ENCODE measurements at places on chromosomes 3 and 15.

GRCh38 chr15:88312941-88313579 lies 56.5 kb upstream of the NTRK3 start:
- no peak for DNase-seq
- no peak overlapping the region for H3K4me3 ChIP-seq
- no peaks in the 10 kb centered on the region for H3K36me3 ChIP-seq

DNA sequence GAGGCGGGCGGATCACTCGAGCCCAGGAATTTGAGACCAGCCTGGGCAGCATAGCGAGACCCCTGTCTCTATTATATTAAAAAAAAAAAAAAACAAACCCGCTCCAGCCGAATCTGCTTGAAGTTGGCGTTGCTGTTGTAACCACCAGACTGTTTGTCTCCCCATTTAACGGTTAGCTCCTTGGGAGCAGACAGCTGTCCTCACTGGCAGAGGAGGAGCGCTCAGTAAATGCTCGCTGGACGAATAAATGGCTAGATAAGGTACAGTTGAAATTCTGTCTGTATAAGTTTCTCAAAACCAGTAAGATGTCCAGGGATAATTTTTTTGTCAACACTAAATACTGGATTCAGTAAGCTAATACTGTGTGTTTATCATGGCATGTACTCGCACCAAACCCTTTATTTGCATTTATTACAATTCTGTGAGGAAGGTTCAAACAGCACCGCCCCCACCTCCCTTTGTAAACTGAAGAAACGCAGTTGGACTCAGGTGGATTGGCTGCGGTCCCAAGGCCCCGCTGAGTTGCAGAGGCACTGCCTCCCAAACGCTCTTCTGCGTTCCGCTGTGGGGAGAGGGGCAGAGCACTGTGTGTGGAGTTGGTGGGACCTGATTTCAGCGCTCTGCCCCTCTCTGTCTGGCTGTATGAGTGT lies 1.1 kb downstream of the RCCD1 start:
- peak overlapping the region; percentile 88 for H3K4me3 ChIP-seq
- peak overlapping the region; percentile 87 for H3K27ac ChIP-seq
- H3K27me3 ChIP-seq: no peaks in the 10 kb centered on the region
- peaks cover 4% of the 10 kb centered on the region for H3K36me3 ChIP-seq
- DNase-seq: no peak

DNA sequence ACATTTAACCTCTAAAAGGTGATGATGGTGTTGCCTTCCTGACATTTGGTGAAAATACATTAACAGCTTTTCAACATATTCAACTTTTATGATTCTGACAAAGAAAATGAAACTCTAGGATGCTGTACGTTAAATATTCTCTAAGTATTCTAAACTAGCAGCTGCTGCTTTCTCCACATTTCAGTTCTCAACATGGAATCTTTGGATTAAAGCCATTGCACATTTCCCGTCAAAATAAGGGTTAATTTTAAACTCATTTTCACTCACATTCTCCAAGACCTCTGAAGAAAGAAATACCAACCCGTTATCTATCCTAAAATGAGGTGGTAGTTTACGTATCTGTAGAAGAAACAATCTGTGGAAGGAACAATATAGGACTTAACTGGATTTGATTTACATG lies 655.7 kb upstream of the ARPP21 start:
- H3K4me3 ChIP-seq: no peak overlapping the region
- no peaks in the 10 kb centered on the region for H3K36me3 ChIP-seq
- no peaks in the 10 kb centered on the region for H3K4me1 ChIP-seq

DNA sequence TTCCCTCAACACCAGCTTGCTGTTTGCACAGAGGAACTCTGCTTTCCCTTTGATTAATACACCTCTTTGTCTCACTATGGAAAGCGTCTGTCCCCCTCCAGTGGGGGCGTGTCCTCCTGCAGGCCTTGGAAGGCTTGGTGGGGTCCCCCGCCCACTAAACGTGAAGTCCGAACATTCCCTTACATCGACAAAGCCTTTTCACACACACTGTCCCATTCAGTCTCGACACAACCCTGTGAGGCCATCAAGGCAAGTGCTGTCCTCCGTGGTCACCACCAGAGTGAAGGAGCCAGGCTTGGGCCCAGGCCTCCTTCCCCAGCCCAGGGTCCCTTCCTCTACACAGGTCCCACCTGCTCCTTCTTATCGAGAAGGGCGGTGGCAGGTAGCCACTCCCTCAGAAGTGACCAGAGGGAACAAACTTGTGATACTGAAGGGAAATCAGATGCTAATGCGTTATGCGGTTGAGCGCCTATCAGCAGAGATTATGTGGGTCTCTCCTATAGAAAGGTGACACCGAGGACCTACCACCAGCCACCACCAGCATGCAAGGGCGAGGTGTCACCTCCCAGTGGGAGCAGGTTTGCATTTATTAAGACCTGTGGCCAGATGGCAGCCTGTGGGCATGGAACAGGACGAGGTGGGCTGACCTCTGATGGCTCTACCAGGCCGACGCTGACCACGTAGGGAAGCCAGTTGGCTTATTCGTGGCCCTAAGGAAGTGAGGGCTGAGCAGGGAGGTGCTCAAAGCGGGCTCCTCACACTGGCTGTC lies 6.6 kb downstream of the NRROS start:
- H3K4me3 ChIP-seq: no peak overlapping the region
- H3K27ac ChIP-seq: no peak overlapping the region
- H3K36me3 ChIP-seq: no peaks in the 10 kb centered on the region
- peaks cover 3% of the 10 kb centered on the region for H3K27me3 ChIP-seq

GRCh38 chr3:142993958-142994442 lies 7.4 kb upstream of the U2SURP start:
- H3K27ac ChIP-seq: no peak overlapping the region
- peaks cover 5% of the 10 kb centered on the region for H3K4me1 ChIP-seq
- no peak overlapping the region for H3K4me3 ChIP-seq
- peaks cover 5% of the 10 kb centered on the region for H3K27me3 ChIP-seq

GRCh38 chr15:33370623-33371020 lies 59.9 kb downstream of the RYR3 start:
- H3K4me1 ChIP-seq: peaks cover 5% of the 10 kb centered on the region
- H3K27ac ChIP-seq: no peak overlapping the region
- no peak overlapping the region for H3K4me3 ChIP-seq

- no peak overlapping the region for H3K4me3 ChIP-seq
- no peak for DNase-seq
- no peak overlapping the region for H3K27ac ChIP-seq
These were observed 184.5 kb downstream of the FNDC3B start for GRCh38 chr3:172223870-172224269.

DNA sequence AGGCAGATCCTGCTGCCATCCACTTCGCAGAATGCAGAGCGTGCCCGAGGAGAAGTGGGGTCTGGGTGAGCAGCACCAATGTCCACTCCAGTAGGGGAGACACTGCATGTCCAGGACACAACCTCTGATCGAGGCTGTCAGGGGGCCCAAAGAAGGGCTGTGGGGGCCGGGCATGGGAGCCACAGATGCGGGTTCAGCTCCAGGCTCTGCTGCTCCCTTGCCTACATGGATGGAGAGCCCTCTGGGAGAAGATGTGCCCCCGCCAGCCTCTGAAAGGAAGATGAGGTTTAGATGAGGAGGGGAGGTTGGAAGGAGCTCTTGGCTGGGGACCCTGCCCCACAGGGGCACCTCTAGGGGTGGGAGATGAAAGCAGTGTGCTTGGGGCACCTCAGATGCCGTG lies 75.4 kb downstream of the KLF13 start:
- no peak overlapping the region for H3K4me3 ChIP-seq
- DNase-seq: no peak
- H3K27me3 ChIP-seq: no peaks in the 10 kb centered on the region
- no peaks in the 10 kb centered on the region for H3K36me3 ChIP-seq

GRCh38 chr15:35393398-35393797 lies 152.6 kb downstream of the DPH6 start:
- H3K36me3 ChIP-seq: no peaks in the 10 kb centered on the region
- no peak for DNase-seq
- H3K4me1 ChIP-seq: no peaks in the 10 kb centered on the region
- H3K4me3 ChIP-seq: no peak overlapping the region

DNA sequence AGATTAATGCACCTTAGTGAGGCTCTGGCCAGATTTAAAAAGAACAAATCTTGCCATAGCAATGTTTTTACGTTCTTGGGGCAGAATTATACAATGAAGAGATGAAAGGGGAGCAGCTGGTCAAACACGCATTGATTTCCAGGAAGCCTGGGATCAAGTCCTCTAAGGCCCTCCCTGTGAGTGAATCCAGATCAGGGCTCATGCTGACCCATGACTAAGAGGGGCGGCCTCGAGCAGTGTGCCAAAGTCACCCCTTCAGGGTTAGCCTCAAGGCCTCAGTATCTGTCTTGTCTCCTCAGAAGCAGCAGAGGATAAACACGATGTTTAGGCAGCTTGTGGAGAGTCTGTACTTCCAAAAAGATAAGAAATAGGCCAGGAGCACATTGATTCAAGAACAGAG lies 9.3 kb upstream of the RBP1 start:
- H3K27me3 ChIP-seq: no peaks in the 10 kb centered on the region
- H3K27ac ChIP-seq: no peak overlapping the region

GRCh38 chr3:19149368-19149767 lies 1.1 kb downstream of the KCNH8 start:
- H3K36me3 ChIP-seq: no peaks in the 10 kb centered on the region
- DNase-seq: no peak
- H3K4me1 ChIP-seq: peaks cover 10% of the 10 kb centered on the region
- H3K27me3 ChIP-seq: peaks cover 22% of the 10 kb centered on the region

DNA sequence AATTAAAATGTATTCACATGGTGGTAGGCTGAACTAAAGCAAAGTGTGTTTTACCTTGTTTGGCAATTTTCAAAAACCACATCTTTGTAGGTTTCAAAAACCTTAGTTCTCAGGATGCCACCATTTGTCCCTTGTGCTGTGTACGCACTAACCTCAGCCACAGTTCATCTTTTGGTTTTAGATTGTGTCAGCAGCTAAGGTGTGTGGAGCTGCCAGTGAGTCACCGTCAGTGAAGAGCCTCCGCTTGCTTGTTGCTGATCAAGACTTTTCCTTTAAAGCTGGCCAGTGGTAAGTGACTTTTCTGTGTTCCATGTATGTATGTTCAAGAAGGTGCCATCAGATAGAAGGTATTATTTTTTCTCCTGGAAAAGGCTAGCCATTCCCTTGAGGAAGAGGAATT lies 21.1 kb downstream of the OXNAD1 start:
- no peak overlapping the region for H3K4me3 ChIP-seq
- H3K4me1 ChIP-seq: no peaks in the 10 kb centered on the region
- no peak for DNase-seq
- H3K36me3 ChIP-seq: peaks cover 9% of the 10 kb centered on the region

DNA sequence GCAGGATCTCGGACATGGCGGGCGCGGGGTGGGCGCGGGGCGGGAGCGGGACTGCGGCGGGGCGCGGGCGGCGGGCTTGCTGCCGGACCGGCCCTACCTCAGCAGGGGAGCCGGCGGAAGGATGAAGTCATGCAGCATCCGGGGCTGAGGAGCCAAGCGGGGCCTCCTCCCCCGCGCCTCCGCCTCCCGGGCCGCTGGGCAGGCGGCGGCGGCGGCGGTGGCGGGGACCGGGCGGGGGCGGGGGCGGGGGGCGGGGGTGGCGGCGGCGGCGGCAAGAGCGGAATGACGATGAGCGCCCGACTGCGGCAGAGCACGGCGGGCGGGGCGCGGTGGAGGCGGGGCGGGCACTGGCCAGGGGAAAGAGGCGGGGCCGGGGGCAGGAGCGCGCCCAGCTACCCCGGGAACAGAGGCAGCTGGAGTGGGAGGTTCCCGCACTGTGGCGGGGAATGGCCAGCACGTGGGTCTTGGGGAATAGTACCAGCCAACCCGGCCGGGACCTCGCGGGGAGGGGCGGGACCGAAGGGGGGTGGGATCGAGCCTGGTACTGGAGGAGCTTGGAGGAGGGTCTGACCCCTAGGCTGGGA lies at the start of gene CAMK2N2:
TSS of gene CAMK2N2 (minus strand) at position 284 of the 584 bp plus-strand sequence. CDS start at position 16, 268 bp downstream.
- peaks cover 72% of the 10 kb centered on the region for H3K27me3 ChIP-seq
- no peak for DNase-seq
- peaks cover 10% of the 10 kb centered on the region for H3K4me1 ChIP-seq

DNA sequence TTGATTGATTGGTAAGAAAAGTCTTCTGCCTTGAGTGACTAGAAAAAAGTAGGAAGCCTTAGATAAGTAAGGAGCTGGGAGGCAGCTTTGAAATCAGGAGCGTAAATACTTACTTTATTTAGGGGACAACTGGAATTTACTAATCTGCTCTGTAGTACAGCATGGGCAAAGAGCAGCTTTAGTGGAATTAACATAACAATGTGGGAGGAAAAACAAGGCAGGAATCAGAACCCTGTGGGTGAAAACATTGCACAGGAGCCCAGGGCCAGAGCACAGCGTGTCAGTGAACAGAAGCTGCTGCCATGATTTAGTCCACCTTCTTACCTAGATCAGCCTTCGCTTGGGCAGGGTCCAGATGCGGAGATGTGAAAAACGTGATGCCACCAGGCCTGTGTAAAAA lies 14.6 kb downstream of the FMN1 start:
- DNase-seq: no peak
- peaks cover 8% of the 10 kb centered on the region for H3K4me1 ChIP-seq
- no peak overlapping the region for H3K4me3 ChIP-seq
- no peak overlapping the region for H3K27ac ChIP-seq
- H3K27me3 ChIP-seq: no peaks in the 10 kb centered on the region
- no peaks in the 10 kb centered on the region for H3K36me3 ChIP-seq

GRCh38 chr3:141929341-141929995 lies 53.0 kb downstream of the ATP1B3 start:
- peaks cover 21% of the 10 kb centered on the region for H3K36me3 ChIP-seq
- no peaks in the 10 kb centered on the region for H3K4me1 ChIP-seq
- H3K27me3 ChIP-seq: no peaks in the 10 kb centered on the region
- no peak overlapping the region for H3K4me3 ChIP-seq

- DNase-seq: no peak
- no peaks in the 10 kb centered on the region for H3K27me3 ChIP-seq
These were observed 25.7 kb downstream of the ATOSA start for GRCh38 chr15:52653431-52653964.

DNA sequence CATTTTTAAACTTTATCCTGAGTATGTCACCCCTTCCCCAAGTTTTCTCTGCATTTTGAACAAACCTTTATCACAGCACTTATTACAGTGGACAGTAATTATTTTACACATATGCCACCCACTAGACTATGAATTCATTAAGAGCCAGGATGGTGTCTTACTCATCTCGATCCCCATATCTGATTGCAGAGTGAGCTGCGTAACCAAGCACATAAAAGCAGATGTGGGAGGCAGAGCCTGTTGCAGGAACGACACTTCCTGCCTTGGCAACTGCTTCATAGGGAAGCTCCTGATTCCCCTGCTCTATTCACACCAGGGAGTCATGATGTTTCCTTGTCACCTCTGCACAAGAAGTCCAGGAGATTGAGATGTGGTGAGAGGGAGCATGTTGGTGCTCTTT lies 91.1 kb downstream of the MINAR1 start:
- H3K27me3 ChIP-seq: peaks cover 39% of the 10 kb centered on the region
- H3K4me3 ChIP-seq: no peak overlapping the region
- no peak overlapping the region for H3K27ac ChIP-seq
- no peak for DNase-seq

GRCh38 chr15:41980654-41981323 lies 8.4 kb upstream of the EHD4 start:
- H3K27ac ChIP-seq: peak overlapping the region; percentile 91
- no peak overlapping the region for H3K4me3 ChIP-seq
- peak; percentile 63 for DNase-seq
- no peaks in the 10 kb centered on the region for H3K36me3 ChIP-seq
- H3K4me1 ChIP-seq: peaks cover 11% of the 10 kb centered on the region

DNA sequence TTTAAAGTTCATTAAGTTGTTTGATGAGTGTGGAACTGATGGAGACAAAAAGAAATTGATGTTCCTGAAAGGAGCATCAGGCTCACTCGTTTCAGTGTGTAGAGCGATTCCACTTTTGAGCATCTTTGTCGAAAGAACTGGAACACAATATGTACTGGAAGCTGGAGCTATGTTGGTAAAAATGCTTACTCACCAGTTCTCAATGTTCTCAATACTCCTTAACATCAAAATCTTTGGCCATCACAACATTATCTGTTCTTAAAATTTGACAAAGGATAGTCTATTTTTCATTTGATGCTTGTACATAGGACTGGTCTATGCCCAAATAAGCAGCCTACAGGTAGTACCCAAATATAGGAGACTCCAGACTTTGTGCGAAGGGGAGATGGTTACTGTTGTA lies 18.7 kb downstream of the RYR3 start:
- DNase-seq: no peak
- H3K4me3 ChIP-seq: no peak overlapping the region
- H3K27ac ChIP-seq: no peak overlapping the region
